ENCODE measurements at places on chromosomes 11 and 22.
A peak's percentile ranks its signal among the peaks of the same experiment; 100 is the strongest.

DNA sequence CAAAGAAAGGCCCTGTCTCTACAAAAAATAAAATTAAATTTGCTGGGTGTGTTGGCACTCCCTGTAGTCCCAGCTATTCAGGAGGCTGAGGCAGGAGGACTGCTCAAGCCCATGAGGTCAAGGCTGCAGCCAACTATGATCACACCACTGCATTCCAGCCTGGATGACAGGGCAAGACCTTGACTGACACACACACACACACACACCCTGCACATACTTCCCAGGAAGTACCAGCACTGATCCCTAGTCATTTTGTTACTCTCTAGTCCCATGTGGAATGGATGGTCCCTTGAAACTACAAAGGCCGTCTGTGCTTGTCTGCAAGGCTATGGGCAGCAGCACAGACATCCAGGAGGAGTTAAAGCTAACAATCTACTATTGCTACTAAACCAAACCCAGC lies 59.7 kb upstream of the CYP2D6 start:
- no peak for DNase-seq

DNA sequence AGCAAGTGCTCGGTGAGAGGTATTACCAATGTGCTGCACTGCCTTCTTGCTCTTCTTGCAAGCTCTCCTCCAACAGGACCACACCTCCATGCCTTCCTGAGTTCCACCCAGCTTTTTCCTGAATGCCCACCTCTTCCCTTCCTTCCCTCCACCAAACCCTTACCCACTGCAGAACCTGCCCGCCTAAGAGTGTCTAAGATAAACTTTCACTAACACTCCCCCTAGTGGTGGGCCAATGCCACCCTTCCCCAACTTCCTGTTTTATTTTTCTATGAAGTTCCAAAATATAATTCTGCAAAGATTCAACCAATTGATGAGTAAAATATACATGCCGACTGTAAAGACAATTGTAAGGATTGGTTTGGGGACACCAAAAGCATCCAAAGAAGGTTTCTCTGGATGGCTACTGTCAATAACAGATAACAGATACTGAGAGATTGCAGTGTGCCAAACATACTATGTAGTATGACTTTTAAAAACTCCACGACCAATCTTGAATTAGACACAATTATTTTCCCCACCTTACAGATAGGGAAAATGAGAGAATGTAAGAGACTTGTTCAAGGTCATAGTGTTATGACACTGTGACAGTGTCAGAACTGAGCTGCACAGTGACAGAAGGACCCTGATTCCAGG lies 38.6 kb upstream of the BMAL1 start:
- DNase-seq = peak; percentile 59

- no peak for DNase-seq
These were observed 108.5 kb downstream of the PHF21B start for GRCh38 chr22:44901301-44901700.

DNA sequence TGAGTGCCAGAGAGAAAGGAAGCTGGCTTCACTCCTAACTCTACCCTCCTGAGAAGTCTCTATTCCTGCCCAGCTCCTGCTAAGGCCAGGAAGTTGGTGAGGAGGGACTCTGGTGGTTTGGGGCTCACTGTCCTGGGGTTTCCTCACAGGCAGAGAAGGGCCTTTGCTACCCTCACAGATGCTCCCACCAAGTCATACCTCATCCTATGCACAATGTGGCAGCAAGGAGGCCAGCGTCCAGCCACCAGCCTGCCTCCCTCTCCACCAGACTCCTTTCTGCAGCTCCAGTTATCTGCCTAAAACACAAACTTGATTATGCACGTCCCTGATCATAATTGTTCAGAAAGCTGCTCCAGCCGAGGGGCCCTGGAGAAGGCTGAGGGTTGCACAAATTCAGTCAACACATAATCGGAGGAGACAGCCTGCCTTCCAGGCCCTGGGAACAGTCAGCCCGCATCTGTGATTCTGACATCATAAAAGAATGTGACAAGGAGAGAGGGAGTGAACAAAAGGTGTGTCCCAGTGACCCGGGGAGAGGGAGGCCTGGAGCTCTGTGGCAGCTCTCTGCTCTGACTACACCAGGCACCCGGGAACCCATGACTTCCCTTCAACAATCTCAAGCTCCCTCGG lies 28.8 kb downstream of the DKK3 start:
- DNase-seq = peak; percentile 59

DNA sequence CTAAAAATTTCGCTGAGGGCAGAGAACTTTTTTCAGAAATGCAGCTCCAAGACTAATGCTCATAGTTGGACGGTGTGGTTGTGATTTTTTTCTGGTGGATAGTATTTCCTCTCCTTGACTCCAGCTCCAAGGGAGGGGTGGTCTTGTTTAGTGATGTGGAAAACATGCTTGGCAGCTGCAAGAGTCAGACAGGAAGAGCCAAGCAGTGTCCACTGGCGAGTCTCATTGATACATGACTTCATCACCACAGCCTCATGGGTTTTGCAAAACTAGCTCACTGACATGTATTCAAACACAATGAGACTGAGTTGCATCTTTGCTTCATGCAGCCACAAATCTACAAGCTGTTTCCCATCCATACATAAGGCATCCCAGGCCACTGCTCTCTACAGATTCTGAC lies 7.3 kb upstream of the KCNJ1 start:
- DNase-seq = no peak

GRCh38 chr22:42732081-42732480 lies 11.4 kb upstream of the A4GALT start:
- no peak for DNase-seq

- DNase-seq = no peak
These were observed 289.5 kb upstream of the C11orf87 start for GRCh38 chr11:109132539-109132938.

DNA sequence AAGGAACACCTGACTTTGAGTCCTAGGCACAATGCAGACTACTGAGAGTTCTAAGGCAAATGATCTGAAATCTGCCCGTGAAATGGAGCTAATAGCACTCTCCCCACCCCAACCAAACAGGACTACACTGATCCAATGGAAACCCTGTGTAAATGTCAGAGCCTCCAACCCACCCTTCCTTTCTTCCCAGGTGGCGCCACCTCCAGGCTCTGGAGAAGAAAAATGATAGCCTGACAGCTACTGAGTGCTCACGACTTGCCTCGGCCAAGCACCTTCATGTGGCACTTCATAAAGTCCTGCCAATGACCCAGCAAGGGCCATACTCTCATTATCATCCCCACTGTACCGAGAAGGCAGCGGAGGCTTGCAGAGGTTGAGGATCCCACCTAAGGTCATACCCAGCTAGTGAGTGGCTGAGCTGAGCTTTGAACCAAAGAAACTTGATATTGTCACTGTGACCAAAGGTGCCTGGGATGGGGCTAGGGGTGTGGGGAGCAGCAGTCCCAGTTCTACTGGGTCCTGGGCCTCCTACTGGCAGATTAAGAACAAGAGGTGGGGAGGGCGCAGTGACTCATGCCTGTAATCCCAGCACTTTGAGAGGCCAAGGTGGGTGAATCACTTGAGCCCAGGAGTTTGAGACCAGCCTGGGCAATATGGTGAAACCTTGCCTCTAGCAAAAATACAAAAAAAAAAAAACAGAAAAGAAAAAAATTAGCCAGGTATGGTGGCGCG lies 20.5 kb downstream of the TST start:
- DNase-seq = no peak
